RWPE2 (cell line): ENCODE measurements at places on chromosomes 5 and 9.
A peak's percentile ranks its signal among the peaks of the same experiment; 100 is the strongest.

DNA sequence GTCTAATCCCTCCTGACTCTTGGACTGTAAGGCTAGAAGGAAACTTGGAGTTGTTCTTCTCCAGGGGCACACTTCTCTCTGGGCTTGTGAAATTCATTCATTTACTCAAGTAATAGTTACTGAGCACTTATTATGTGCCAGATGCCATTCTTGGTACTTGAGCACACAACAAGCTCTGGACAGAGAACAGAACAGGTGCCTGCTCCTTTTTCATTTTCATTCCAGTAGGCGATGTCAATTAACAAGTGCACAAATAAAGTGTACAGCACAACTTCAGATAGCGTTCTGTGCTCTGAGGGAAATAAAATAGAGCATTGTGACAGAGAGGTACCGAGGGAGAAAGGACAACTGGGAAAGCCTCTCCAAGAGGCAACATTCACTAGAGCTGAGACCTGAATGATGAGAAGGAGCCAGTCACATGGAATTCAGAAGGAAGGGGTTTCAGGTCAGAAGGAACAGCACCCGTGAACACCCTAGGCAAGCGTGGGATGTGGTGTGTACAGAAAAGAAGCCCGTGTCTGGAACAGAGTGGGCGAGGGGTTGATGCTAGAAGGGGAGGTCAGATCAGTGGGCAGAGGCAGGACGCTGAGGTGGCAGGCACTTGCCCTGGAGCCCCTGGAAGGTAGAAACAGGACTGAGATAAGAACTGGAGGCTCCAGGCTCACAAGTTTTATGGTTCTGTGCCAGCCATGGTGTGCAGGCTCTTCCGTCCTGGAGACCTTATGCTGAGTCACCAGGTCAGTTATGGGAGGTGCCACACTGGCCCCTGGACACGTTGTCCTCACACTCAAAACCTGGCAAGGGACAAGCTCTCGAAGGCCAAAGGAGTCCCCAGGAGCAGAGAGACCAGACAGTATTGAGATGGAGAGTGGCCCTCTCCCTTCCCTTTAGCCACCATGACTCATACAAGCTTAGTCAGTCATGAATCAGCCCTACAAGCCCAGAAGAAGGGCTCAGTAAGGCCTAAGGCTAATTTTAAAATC is 7.2 kb upstream of the ABLIM3 start:
- peak; percentile 77 for DNase-seq

DNA sequence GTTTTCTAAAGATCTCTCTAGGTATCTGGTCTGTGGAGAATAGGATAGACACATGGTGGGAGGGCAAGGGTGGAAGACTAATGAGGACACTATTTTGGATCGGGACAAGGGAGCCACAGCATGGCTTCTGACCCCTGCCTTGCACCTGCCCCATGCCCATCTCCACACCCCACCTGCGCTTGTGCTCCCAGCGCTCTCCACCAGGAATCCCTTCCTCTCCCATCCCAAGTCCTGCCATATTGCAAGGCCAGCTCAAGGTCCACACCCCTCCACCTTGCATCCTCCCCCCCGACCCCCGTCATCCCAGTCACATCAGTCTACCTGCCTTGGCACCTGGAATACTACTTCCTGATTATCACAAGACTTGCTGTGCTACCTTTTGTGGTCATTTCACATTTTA is 44.2 kb upstream of the RETREG1 start:
- no peak for DNase-seq

GRCh38 chr5:33685873-33686755 is 205.7 kb downstream of the ADAMTS12 start:
- DNase-seq: no peak

DNA sequence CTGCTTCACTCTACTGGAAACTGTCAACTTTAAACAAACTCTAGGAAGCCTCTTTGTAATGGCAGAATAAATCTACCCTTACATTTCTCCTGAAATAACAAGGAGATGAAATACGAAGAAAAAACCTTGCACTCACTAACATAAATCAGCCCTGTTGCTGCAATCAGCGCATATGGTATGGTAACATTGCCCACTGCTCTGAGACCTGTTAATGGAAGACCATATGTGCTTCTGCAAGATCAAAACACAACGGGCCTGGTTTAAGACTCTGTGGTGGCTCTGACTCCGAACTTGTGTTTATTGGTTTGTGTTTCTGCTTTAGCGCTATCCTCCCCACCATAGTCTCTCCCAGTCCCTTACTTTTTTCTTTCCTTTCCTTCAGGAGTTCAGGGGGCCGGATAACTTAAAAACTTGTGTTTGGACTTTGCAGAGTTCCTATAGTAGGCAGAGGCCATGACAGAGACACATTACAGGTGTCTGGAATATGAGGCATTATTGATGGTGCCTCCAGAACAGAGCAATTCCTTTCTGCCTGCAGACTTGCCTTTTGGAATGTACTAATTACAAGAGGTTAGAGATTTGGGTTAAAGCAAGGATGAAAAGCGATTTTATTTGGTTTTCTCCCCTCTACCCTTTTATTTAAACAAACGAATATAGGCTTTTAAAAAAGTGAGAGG is 110.8 kb downstream of the PSAT1 start:
- no peak for DNase-seq

DNA sequence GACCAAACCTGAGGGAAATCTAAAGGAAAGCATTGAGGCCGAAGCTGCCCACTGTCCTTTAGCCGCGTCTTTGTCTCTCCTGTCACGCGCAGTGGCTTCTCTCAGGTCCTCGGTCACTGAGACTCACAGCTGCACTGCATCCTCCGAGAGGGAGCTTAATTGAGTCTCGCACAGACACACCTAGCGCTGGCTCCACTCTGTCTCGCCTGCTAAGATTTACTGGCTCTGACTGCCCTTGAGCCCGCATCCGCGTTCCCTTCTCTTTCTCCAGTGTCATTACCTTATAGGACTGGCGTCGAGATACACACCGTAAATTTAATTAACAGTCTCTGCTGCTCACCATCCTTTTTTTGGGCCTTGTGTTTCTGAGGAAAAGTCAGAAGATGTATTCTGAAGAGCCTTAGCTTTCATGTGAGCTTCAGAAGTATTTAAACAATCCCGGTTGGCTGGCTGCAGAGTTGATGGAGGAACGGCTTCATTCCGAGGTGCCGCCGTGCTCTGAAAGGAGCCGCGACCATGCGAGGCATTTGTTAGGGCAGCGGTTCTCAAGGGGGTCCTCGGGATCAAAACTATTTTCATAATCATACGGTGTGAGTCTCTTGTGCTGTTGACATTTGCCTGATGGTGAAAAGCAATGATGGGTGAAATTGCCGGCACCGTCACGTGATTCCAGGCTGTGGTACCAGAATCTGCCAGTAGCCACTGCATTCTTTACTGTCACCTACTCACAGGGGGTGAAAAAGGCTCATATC is 58.3 kb downstream of the GPR107 start:
- DNase-seq: no peak
